ENCODE measurements at places on chromosomes 4 and X.

GRCh38 chr4:154562697-154563254, at the start of gene FGB:
Gene FGB, plus strand, starts transcription at chr4:154563011. Its CDS starts 8 bp downstream, at chr4:154563019.
- DNase-seq, result no peak

DNA sequence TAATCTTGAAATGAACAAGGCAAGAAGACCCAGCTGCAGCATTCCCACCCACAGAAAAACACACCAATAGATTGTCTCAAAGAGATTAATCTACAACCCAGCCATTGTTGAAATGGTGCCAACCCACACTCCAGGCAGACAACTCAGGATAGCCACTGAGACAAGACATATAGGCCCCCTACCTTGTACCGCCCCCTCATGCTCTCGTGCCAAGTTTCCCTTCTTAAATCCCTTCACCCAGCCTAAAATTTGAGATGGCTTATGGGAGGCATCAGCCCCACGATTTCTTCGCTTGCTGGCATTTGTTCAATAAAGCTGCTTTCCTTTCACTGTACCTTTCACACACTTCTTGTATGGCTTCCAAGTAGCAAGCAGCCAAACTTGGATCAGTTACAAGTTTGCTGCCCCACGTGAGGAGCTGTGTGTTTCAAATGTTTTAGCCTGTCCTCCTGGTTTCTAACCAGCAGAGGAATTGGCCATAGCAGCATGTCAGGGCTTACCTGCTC, 1754.1 kb downstream of the C4orf33 start:
- DNase-seq, result no peak

DNA sequence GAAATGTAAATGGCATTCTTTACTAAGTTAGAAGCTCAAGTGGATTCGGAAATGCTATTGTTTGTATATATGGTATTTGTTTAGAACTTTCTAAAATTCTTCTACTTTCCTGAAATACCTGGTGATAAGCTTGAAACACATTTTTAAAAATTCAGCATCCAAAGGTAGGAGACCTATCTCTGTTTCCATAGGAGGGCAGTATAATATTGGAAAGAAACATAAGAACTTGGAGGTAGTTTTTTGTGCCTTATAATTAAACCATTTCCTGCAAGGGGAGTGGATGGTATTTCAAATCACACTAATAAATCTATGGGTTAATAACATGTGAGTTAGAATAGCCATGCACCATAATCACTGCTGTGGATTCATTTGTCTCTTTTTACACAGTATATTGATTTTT, 217.4 kb upstream of the AADAT start:
- no peak for DNase-seq

DNA sequence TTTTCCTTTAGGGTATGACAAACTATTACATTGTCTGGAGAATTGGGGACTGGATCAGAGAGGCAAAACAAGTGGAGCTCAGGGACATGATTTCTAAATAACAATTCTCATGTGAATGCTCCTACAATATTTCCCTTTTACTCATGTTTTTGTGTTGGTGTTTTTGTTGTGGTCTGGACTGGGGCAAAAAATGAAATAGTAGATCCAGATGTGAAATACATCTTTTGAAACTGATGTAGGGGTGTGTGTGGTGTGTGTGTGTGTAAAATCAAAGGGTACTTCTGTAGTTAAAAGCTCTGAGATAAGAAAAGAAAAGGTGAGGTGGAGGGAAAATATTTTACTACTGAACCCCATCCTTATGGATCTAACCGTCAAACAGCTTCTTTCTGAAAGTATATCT, 188.4 kb upstream of the RPL34 start:
- DNase-seq, result no peak

- DNase-seq, result no peak
Observed at GRCh38 chrX:115348446-115349225, 59.1 kb downstream of the LUZP4 start.

DNA sequence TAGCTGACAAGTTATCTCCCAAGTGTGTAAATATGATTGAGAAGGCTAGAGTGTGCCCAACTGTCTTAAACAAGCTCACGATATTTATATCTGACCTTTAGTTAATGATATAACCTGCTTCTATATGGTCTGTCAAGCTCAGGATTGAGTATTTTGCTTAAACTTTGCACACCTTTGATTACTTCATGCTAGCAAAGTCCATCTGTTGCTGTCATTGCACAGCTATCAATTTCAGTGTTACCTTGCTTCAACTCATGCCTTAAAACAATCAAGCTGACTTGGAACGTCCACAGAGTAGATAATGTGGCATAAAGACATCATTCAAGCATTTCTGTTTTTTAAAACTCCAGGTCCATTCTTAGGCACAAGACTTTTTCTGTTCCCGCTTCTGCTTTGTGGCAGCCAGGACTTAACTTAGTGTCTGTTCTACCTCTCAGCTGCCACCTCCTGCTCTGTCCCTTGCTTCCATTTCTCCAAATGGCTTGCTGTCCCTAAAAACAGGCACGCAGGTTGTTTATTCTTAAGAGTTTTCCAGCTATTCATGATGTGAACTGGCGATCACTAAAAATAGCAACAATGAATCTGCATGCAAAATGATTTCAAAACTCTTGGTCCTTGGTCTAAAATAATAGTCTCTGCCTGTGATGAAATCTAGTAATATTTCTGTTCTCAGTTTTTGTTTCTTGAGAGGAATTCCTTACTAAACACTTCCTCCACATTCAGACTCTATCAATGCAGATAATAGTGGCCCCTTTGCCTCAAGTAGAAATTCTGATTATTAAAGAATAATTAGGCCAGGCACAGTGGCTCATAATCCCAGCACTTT, 16.3 kb upstream of the NEIL3 start:
- no peak for DNase-seq

- no peak for DNase-seq
Observed at GRCh38 chr4:53453385-53453784, 75.9 kb downstream of the FIP1L1 start.

DNA sequence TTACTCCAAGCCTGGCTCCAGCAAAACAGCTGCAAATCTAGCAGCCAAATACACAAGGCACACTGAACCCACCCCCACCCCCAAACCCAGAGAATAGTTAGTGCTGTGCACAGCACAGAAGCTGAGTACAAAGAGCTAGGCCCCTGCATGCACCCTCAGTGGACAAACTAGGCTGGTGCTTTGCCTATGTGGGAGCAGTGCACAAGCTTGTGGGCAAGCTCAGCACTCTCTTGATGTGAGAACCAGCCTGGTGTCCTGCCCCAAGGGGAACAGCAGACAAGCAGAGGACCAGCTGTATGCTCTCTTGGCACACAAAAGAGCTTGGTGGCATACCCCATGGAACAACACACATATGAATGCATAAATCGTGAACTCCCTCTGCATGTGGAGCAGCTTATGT, 81.7 kb downstream of the FAAH2 start:
- DNase-seq, result no peak

- no peak for DNase-seq
Observed at GRCh38 chr4:21514022-21514694, 434.4 kb downstream of the KCNIP4 start.

DNA sequence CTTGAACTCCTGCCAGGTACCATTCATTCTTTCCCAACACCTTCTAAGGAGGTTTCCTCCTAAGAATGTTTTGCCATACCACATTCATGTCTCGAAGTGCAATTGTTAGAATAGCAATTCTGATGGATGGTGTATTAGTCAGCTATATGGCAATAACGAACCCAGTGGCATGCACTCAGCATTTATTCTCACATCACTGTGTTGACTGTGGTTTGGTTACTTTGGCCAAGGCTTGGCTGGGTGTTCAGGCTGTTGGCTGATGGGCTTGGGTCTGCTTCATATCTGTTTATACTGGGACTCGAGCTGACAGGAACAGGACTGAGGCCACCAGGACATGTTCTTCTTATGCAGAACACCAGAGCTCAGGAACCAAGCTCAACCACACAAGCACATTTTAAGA, 31.7 kb downstream of the PSAPL1 start:
- no peak for DNase-seq

DNA sequence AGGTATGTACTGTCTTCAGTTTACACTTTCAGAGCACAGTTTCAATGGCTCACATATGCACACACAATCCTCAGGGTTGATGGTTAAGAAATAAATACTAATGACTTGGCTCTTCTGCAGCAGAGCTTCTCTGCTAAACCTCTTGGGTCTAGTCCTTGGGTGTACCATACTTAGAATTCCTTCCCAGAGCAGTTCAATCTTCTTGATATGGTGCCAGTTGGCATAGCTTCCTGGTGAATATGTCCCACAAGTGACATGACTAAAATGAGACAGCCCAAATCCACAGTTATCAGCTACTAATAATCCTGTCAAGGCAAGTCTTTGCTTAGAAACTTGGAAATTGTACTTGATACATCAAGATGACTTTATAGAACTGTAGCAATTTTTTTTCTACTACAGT, 654.4 kb downstream of the IQCM start:
- peak; percentile 48 for DNase-seq

DNA sequence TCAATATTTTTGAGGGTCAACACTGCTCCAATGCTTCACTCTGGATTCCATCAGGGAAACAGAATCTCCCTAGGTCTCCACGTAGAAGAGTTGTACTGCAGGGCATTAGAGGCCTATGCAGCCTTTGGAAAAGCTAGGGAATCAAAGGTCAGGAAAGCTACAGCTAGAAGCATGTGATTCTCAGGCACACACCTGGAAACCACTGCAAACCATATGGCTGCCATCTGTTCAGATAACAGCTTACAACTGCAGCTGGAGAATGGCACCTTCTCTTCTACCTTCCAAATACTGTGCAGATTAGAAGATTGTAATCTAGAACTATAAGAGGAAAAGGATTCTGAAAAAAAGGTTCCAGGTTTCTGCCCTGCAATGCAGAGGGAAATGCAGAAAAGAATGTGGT, 60.6 kb downstream of the BTC start:
- no peak for DNase-seq

DNA sequence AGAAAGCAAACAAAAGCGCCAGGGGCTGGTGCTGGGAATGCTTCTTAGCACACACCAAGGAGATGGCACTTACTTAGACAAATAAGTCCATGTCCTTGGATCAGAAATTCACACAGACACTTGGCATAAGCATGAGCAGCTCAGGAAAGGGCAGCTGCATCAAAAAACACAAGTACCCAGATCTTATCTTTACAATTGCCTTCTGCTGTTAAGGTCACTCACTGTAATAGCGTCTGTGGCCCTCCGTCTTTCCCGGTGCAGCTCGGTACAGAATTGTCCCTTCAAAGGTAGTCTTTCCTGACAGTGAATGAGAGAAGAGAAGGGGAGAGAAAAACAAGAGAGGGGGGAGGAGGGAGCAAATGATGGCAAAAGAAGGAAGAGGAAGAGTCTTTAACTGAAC, 172.1 kb upstream of the MAP3K15 start:
- no peak for DNase-seq

GRCh38 chrX:95076449-95076848, 1402.4 kb downstream of the FAM133A start:
- DNase-seq, result no peak

GRCh38 chr4:68365068-68365467, 15.2 kb upstream of the YTHDC1 start:
- DNase-seq, result no peak

GRCh38 chr4:5082376-5082775, 31.1 kb downstream of the STK32B start:
- DNase-seq, result no peak

DNA sequence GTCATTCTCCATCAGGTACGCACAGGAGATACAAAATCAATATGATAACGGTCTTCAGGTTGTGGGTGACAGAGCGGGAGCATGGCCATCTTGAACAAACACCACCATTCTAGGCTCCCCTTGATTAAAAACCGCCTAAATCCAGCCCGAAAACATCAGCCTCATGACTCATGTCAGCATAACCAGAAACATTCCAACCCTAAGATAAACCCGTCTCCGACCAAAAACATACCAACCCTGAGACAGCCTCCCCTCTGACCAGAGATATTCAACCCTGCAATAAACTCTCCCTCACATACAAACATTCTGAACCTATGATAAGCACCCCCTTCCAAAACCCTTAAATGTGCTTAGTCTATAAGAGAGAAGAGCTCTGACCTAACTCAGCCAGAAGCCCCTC, 157.9 kb downstream of the DHRSX start:
- peak; percentile 40 for DNase-seq

DNA sequence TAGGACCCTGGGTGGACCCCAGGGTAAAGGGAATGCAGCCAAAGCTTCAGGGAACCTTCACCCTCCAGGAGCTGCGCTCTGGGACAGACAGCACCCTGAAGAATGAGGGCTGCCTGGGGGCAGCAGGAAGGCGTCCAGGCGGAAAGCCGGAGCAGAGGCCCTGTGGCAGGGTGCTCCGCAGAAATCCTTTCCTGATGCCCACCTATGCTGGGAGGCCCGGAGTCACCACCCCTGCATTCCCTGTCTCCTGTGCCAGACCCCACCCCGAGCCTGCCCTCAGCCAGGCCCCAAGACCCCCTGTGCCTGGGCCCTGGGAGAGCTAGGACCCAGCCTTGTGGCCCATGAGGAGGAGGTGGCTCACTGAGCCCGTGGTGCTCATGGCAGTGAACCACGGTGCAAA, 1.3 kb upstream of the DGKQ start:
- DNase-seq, result no peak

- no peak for DNase-seq
Observed at GRCh38 chr4:38684271-38684670, 20.3 kb downstream of the KLF3 start.

GRCh38 chr4:98341309-98341708, 80.1 kb downstream of the RAP1GDS1 start:
- DNase-seq, result peak; percentile 22

DNA sequence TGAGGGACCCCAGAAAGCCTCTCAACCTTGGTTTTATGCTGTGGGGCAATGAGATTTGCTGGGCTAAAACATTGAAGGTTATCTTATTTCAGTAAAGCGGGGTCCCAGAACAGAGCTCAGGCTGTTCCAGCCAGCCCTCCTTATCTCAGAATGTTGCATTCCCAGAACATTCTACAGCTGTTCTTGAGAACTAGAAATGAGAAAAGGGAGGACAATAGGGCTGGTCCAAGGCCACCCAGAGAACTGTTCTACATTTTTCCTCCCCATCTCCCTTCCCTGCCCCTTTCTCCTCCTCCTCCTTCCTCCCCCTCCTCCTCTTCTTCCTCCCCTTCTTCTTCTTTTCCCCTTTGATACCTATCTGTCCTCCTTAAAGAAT, 70.4 kb upstream of the SLC7A11 start:
- no peak for DNase-seq

GRCh38 chr4:13938299-13938698, 310.8 kb upstream of the BOD1L1 start:
- DNase-seq, result no peak

DNA sequence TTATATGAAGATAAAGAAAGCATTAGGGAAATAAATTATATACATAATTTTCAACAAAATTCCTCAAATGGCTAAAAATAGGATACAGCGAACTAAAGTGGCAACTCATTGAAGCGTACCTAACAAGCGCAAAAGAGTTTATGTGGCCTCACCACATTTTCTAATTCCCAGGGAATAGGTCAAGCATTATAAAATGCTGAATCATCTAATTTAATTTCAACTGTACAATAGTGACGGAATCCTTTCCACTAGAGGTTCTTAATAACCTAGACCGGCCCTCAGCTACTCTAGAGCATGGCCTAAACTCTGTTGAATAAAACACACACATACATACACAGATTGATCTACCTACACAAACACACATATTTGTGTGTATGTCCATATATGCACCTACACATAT, 29.1 kb downstream of the CXXC4 start:
- no peak for DNase-seq

- no peak for DNase-seq
Observed at GRCh38 chrX:39777623-39778025, 320.1 kb downstream of the BCOR start.

Data from AG20443 (cell line).